ENCODE measurements at places on chromosomes 4 and X.

DNA sequence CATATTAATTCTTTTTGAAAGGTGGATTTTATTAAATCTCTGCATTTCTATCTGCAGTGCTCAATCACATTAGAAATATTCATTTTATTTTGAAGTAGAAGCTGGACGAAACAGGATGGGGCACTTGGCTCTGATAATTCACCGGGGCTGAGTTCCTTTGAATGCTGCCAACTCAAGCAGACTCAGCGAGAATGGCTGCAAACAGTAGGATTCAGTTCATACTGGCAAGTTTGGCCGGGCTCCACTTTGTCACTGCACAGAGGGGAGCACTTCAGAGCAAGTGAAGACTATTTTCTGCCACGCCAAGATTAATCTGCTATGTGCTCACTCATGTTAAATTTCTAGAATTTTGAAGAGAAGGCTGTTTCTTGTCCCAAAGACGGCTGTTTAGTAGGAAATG lies 30.7 kb upstream of the KLHL8 start:
- DNase-seq, result no peak

GRCh38 chr4:113293043-113293560 lies 243.6 kb downstream of the ANK2 start:
- DNase-seq, result no peak

GRCh38 chr4:26033389-26033788 lies 119.4 kb downstream of the SMIM20 start:
- DNase-seq, result no peak

- no peak for DNase-seq
These were observed 4.0 kb upstream of the PCDH7 start for GRCh38 chr4:30716158-30716557.

DNA sequence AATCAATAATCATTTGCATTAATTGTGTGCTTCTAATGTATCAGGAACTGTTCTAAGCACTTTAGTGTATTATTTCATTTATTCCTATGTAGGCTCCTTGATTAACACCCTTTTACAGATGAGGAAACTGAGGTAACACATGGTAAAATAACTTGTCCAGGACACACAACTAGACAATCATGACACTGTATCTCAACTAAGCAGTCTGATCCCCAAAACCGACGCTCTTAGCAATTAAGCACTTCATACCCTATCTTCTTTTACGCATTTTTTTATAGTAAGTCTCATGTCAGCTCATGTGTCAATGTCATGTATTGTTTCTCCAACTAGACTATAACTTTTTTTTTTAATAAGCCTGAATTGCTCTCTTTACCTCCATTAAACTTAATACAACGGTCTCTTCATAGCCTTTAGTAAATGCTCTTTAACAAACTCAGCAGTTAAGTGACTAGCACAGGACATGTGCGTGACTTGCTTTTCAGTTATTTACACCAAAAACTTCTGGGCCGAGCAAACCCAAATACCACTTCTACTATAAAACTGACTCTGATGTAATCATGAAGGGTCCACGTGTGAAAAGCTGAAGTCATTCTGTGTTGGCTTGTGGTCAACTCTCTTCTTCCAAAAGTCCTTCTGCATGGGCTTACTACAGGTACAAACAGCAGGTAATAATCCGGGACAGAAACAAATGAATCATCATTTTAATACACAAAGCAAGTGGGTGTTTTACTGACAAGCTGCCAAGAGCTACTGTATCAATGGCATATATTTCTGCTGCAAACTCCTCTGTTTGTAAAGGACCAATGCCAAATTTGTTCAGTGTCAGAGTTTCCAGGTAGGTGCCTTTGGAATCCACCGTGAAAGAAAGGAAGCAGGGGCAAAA lies 7.9 kb upstream of the AMBN start:
- DNase-seq, result no peak

All from activated CD4-positive, alpha-beta T cell treated with anti-CD3 and anti-CD28 coated beads, Interleukin-2, amount 10 ng/mL, durations not matched to agents 7 days and 5 days (primary cell).